ENCODE measurements at places on chromosomes 4 and X. TPM values are rescaled to one million over a fixed set of nuclear protein-coding genes. Genes with fewer than 3 reads are reported as not detected.

DNA sequence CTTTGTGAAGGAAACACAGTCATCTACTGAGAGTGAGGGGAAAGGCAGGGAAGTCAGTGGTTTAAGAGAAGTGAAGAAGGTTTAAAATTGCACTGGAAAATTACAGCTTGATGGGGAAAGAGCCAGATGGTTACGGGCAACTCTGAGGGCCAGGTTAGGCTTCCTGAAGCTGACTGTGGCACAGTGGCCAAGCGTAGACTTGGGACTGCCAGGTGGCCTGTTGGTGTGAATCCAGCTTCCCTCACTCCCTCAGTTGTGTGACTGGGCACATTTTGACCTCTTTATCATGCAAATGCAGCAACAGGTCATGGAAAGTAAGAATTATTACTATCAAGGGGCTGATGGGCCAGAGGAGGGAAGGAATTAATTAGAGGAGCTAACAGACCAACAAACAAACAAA lies 390.1 kb downstream of the UNC5C start:
- no peak for DNase-seq
- H3K4me3 ChIP-seq = no peak overlapping the region
- H3K4me1 ChIP-seq = peaks cover 5% of the 10 kb centered on the region
- H3K27ac ChIP-seq = no peak overlapping the region

- peak; percentile 23 for DNase-seq
- H3K36me3 ChIP-seq = peaks cover 3% of the 10 kb centered on the region
- H3K4me1 ChIP-seq = 0 out of 2 replicates have a peak, but pooled peaks cover 8% of the 10 kb centered on the region
- H3K27ac ChIP-seq = no peak overlapping the region
- H3K4me3 ChIP-seq = no peak overlapping the region
Observed at GRCh38 chr4:1233641-1234308, 15.2 kb downstream of the CTBP1 start.

- no peaks in the 10 kb centered on the region for H3K27me3 ChIP-seq
- H3K27ac ChIP-seq = no peak overlapping the region
- no peak for DNase-seq
- no peaks in the 10 kb centered on the region for H3K4me1 ChIP-seq
Observed at GRCh38 chrX:24796204-24796603, 102.5 kb downstream of the POLA1 start.

DNA sequence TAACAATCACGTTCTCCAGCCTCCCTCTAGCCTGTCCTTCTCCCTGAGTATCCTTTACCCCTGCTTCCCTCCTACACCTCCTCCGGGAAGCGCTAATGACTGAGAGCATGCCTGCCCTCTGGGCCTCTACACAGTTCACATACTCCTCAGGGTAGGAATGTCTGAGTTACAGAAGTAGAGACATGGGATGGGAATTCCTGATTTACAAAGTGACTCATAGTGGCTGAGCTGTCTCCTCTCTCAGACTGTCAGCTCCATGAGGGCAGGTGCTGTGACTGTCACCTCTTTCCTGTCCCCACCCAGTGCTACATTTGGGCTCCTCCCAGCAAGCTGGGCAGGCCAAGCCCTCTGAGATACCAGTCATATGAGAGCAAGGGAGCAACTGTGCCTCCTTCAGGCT lies 2.6 kb downstream of the LAS1L start:
- no peak overlapping the region for H3K27ac ChIP-seq
- DNase-seq = no peak
- H3K4me1 ChIP-seq = no peaks in the 10 kb centered on the region
- H3K36me3 ChIP-seq = no peaks in the 10 kb centered on the region

DNA sequence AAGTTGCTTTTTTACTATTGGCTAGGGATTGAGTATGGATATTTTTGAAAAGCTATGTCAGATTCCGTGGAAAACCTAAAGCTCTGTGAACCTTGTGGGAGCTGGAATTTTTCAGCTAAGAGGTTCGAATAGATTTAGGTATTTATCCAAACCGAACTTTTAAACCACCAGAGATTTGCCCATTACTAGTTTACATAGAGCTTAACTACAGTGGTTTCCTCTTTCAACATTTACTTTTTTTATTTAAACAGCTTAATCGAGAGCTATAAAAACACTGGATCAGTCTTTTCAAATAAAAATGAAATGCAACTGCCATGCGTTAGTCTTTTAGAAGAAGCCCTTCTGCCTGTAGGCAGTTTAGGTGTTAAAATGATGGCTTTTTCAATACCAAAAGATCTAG lies 377.0 kb downstream of the RPA4 start:
- H3K36me3 ChIP-seq = no peaks in the 10 kb centered on the region
- H3K27me3 ChIP-seq = no peaks in the 10 kb centered on the region
- H3K4me3 ChIP-seq = no peak overlapping the region
- H3K4me1 ChIP-seq = no peaks in the 10 kb centered on the region
- no peak overlapping the region for H3K27ac ChIP-seq

DNA sequence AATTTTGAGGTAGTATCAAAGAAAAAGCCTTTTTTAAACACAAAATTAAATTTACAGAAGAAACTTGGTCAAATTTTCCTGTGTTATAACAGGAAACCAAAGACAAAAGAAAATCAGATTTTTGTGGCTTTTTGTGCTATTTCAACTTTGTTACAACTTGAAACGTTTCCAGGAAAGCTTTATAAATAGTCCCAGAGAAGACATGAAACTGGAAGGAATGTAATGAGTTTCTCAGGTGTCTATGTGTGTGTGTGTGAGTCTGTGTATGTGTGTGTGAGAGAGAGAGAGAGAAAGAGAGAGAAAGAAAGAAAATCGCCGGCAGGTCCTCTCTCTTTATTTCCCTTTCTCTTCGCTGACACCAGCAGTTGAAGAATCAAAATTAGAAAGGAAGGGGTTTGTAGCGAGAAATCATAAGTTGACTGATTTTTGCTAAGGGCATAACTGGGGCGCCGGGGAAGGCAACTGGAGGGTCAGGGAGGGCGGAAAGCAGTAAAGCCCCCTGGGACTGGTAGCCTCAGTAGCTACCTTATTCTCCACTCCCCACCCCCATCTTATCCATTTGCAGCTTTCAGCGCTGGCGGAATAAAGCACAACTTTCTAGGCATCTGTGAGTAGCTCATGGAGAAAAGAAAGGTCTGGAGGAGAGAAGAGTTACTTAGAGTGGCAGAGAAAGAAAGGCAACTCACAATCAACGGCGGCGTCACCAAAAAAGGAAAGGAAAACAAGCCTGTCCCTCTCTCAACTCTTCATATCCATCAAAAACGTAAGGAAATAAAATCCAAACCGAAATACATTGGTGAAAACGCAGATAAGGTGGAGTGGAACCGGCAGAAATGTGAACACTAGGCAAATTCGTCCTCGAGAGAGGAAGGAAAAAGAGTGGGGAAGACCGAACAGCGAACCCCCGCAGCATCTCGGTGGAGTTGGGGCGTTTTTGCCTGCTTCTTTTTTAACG lies 1.3 kb downstream of the TMEM47 start:
- H3K4me3 ChIP-seq = peak overlapping the region; percentile 95
- no peaks in the 10 kb centered on the region for H3K27me3 ChIP-seq
- peak; percentile 39 for DNase-seq
- H3K4me1 ChIP-seq = peaks cover 31% of the 10 kb centered on the region

GRCh38 chrX:11111947-11112346 lies 815 bp downstream of the HCCS start:
- no peaks in the 10 kb centered on the region for H3K36me3 ChIP-seq
- peaks cover 19% of the 10 kb centered on the region for H3K4me1 ChIP-seq
- peak overlapping the region; percentile 91 for H3K4me3 ChIP-seq
- DNase-seq = no peak
- peak overlapping the region; percentile 90 for H3K27ac ChIP-seq

DNA sequence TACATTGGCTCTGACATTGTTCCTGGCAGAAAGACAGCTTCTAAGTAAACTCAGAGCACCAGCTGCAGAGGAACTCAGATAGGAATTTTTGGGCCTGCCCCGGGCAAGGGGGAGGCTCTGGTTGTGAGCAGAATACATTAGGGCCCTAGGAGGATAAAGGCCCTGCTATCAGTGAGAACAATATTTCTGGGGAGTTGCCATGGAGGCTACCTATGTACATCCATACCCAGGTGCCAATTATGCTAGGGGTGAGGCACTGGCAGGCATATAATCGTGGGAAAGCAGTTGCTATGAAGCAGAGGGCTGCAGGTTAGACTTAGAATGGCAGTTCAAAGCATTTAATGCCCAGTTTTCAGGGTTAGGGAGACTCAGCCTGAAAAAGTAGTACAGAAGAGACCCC lies 273.5 kb upstream of the EDA2R start:
- H3K27ac ChIP-seq = no peak overlapping the region
- H3K36me3 ChIP-seq = no peaks in the 10 kb centered on the region
- H3K4me1 ChIP-seq = no peaks in the 10 kb centered on the region
- H3K27me3 ChIP-seq = no peaks in the 10 kb centered on the region
- H3K4me3 ChIP-seq = no peak overlapping the region

- no peaks in the 10 kb centered on the region for H3K36me3 ChIP-seq
- H3K4me1 ChIP-seq = no peaks in the 10 kb centered on the region
- H3K27me3 ChIP-seq = no peaks in the 10 kb centered on the region
- no peak overlapping the region for H3K27ac ChIP-seq
Observed at GRCh38 chr4:18630218-18631110, 608.9 kb upstream of the LCORL start.

DNA sequence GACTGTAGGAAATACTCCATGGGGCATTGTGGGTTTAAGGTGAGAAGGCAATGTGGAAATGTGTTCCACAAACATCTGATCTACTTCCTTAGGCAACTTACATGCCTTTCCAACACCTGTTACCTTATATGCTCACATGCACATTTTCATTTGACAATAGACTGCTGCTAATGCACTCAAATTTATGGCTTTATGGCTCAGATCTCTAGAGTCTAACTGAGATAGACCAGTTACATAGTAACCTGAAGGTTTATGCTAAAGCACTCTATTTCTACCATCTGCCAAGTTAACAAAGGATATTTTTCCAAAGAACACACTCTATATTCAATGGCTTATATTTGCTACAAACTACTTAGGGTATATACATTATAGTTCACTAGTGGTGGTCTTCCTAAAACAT lies 969.0 kb downstream of the TECRL start:
- no peak for DNase-seq
- no peaks in the 10 kb centered on the region for H3K36me3 ChIP-seq
- no peaks in the 10 kb centered on the region for H3K27me3 ChIP-seq
- H3K4me3 ChIP-seq = no peak overlapping the region
- no peak overlapping the region for H3K27ac ChIP-seq
- no peaks in the 10 kb centered on the region for H3K4me1 ChIP-seq

GRCh38 chr4:153142700-153143438 lies 61.4 kb upstream of the TRIM2 start:
- H3K27ac ChIP-seq = peak overlapping the region; percentile 45
- H3K27me3 ChIP-seq = no peaks in the 10 kb centered on the region
- peak; percentile 88 for DNase-seq
- H3K4me3 ChIP-seq = peak overlapping the region; percentile 51

GRCh38 chr4:165355900-165356300 lies 22.9 kb upstream of the CPE start:
- peaks cover 19% of the 10 kb centered on the region for H3K4me1 ChIP-seq
- H3K27me3 ChIP-seq = no peaks in the 10 kb centered on the region
- H3K27ac ChIP-seq = no peak overlapping the region

- no peaks in the 10 kb centered on the region for H3K4me1 ChIP-seq
- no peaks in the 10 kb centered on the region for H3K36me3 ChIP-seq
- DNase-seq = peak; percentile 20
- no peak overlapping the region for H3K4me3 ChIP-seq
- no peak overlapping the region for H3K27ac ChIP-seq
- no peaks in the 10 kb centered on the region for H3K27me3 ChIP-seq
Observed at GRCh38 chr4:110735686-110736085, 112.8 kb upstream of the PITX2 start.

- no peak overlapping the region for H3K4me3 ChIP-seq
- no peak overlapping the region for H3K27ac ChIP-seq
- H3K36me3 ChIP-seq = peaks cover 84% of the 10 kb centered on the region
- no peaks in the 10 kb centered on the region for H3K4me1 ChIP-seq
- DNase-seq = no peak
- no peaks in the 10 kb centered on the region for H3K27me3 ChIP-seq
Observed at GRCh38 chr4:138935-139334, 14.6 kb downstream of the ZNF718 start.

DNA sequence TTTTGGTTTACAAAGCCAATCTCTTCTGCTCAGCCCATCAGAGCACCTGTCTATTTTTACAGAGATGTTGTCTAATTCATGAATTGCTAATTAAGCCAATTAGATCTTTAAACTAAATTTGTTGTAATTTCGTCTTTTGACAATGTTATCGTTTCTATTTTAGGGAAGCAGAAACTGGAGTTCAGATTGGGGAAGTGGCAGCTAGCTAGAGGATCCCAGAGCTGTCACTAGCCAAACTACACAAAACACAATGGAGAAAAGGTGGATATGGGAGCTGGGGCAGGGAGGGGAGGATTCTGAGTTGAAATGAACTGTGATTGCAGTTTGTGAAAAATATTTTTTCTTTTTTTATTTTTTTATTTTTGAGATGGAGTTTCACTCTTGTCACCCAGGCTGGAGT lies 35.8 kb downstream of the CASP3 start:
- H3K27ac ChIP-seq = no peak overlapping the region
- H3K4me1 ChIP-seq = no peaks in the 10 kb centered on the region
- no peaks in the 10 kb centered on the region for H3K27me3 ChIP-seq
- H3K36me3 ChIP-seq = no peaks in the 10 kb centered on the region

DNA sequence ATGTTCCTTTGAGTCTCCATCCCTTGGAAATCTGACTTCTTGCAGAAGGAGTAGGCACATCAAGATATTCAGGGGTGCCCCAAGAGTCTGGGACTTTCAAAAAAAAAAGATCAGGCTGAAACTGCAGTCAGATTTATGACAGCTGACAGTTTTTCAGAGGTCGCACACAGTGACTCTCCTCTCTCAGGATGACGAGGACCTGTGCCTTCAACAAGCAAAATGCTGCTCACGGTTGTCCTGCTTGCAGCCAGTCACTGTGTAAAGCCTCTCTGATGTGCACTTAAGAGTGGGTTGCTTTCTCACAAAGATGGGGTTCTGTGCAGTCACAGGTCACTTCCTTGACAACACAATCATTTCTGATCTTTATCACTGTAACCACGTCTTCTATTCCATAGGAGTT lies 178.2 kb downstream of the PTTG2 start:
- H3K27ac ChIP-seq = no peak overlapping the region
- H3K4me1 ChIP-seq = peaks cover 37% of the 10 kb centered on the region
- DNase-seq = no peak
- no peak overlapping the region for H3K4me3 ChIP-seq

KIF4A gene
- 5.6 TPM for total RNA-seq

TMSB15A gene
- 1.4 TPM for total RNA-seq

DCX gene
- total RNA-seq = not detected

PASD1 gene
- total RNA-seq = not detected

GAGE12E gene
- total RNA-seq = not detected

NXF2 gene
- not detected for total RNA-seq

XAGE2 gene
- not detected for total RNA-seq
